ENCODE measurements at places on chromosomes 2 and 18.

DNA sequence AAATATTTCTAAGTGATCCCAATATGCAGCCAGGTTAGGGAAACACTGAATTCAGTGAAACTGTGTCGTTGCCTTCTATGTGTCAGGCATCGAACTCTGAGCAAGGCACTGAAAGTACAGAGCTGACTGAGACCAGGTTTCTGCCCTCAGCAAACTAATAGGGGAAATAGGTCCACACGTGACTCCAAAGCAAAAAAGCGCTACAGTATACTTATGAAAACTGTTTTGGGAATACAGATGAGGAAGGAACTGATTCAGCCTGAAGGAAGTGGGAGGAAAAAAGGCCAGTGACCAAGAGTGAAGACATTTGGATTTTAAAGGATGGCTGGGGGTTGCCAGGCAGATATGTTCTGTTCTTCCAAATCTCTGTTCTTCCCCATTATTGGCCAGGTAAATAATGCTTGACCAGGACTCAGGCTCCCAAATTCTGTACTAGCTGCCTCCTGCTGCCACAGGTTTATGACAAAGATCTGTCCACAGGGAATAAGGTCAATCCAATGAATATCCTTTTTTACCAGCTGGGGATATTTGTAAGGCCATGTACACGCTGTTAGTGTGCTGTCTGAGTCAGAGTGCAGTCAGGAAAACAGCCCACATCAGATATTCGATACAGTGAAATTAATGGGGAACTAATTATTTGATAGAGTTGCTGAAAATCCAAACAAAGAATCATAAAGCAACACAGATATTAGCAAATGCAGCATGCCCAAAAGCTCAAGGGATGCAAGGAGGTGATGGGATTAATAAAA lies 24.5 kb upstream of the INPP4A start:
- DNase-seq = no peak

DNA sequence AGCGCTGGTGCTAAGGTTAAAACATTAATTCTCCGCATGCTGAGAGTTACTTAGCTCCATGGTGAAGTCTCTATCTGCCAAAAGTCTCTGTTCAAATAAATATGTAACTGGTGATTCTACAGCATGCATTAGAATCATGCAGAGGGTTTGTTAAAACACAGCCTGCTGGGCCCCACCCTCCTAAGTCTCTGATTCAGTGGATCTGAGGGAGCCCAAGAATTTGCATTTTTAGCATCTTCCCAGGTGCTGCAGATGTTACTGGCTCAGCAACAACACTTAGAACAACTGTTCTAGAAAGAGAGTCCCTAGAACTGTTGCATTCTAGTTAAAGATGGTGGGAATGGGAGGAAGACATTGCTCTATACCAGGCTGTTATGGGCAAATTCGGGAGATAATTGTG lies 73.4 kb downstream of the DPP10 start:
- DNase-seq = no peak

- DNase-seq = no peak
Measured at GRCh38 chr2:171943869-171944268, 21.6 kb downstream of the HAT1 start.

DNA sequence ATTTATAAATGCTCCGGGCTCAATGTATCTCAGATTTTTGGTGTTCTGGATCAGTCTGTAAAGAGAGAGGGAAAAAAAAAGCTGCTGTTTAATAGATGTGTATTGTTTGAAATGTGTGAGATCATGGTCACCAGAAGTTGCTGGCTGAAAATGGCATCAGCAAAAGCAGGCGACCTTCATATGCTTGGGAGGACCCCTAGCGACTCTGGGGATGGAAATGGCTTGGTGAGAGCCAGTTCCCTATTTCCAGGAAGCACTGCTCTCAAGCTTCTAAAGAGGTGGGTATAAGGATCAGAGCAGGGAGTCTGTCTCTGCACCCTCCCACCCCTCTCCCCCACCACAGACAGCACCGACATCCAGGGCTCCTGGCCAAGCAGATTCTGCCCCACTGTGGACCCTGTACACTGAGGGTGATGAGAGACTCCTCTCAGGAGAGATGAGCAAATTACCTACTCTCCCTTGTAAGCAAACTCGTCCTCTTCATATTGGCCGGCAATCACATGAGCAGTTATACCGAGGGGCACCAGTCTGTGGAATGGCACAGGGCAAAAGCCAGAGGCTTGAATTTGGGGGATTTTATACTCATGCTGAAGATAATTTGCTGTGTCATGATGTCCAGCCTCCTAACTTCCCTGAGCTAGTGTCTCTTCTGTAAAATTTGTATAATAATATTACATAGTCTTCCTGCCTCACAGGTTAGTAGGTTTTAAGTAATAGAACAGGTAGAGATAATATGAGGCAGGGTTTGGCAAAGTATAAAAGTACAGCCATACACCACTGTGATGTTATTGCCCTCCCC lies 29.6 kb downstream of the LHCGR start:
- DNase-seq = no peak

GRCh38 chr2:75456825-75457224 lies 103.9 kb downstream of the EVA1A start:
- no peak for DNase-seq

DNA sequence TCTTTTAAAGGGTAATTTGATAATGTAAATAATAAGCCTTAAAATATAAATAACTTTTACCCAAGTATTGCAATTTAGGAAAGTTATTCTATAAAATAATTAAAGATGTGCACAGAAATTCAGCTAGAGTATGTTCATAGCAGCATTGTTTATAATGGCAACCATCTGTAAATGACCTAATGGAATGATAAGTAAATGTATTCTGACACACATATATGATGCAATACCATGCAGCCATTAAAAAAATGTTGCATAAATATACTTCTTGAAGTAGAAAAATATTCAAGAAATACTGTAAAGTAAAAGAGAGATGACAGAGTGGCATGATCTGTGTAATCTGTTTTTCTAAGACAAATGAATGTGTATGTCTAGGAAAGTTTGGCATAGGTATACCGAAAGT lies 545.7 kb downstream of the ZEB2 start:
- no peak for DNase-seq

DNA sequence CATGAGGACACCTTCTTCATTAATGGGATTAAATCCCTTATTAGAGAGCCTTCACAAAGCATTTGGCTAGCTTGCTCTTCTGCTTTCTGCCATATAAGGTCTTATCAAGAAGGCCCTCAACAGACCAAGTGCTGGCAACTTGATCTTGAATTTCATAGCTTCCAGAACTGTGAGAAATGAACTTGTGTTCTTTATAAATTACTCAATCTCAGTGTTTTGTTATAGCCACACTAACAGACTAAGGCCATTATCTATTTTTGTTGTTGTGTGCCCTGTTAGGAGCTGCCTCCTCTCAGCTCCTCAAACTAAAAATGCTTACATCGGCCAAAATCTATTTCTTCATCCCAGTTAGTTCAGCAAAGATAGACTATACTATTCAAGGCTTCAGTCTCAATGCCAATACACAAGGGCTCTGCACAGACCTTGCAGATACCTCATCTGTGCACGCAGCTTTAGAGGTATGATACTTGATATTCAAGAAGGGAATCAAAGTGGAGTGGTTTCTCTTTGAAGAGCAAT lies 182.9 kb downstream of the GPD2 start:
- DNase-seq = no peak

DNA sequence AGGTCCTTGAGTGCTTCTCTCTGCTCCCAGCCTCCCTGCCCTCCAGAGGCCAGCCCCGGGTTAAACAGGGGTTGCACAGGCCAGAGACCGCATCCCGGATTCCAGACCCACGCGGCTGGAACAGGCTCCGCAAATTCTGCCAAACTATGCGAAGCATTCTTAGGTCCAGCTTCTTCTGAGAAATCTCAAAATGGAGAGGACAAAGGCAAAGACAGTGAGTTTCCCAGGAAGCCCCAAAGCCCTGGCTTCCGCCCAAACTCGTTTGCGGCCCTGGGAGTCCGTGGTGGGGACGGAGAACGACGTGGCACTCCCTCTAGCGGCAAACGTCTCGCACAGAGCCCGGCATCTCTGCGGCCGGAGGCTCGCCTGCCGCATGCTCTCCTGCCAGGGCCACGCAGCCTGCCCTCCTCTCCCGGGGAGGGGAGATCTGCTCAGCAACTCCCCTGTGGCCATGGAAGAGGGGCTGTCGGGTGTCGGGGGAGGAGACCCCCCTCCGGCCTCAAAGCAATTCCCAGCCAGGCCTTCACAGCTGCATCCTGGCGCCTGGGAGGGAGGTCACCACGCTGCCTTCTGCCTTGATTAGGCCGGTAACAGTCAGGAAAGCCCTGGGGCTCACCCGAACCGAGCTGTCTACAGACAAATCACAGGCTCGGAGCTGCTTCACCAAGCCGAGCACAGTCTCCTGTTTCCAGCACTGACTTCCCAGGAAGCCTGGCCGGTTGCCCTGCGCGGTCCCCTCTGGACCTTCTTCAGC lies 33.4 kb upstream of the KLHL29 start:
- DNase-seq = peak; percentile 78

DNA sequence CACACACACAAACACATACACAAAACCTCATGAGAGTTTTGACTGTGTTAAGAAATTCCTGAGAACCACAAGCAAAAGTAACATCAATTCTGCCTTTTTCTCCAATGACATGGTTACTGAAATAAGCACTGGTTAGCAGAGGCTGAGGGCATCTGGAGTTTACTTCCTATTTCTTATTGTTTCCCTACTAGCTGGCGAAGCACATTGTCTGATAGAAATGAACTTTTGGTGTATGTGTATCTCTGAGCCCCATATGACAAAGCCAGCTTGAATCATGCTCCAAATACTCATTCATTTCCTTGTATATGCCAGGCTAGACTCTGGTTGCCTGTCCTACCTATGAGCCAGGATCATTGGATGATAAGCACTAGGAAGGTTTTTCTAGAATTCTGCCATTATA lies 203.1 kb downstream of the NCKAP5 start:
- DNase-seq = no peak

DNA sequence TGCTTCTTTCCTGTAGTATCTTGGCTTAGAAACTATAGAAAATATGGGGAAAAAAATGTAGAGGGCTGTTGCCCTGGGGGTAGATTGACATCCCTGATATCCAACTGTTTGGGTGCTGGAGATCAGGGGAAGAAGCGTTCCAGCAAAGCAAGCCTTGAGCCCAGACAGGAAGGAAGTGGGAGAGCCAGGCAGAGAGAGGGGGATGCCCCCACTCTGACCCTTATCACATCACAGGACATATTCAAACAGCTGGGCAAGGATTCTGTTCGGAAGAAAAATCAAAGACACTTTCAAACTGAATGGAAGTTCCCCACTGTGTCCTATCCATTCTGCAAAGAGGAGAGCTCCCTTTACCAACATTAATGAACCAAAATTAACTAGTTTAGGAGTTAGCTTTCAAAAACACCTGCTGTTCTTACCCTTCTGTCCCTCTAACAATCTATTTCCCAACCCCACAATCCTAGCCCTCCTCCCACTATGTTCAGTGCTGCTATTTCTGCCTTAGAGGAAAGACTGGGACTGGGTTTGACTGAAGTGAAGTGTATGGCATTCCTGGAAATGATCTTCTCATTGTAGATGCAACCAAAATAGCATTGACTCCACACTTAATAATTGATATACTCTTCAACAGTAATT lies 16.9 kb upstream of the KCNG3 start:
- no peak for DNase-seq

- DNase-seq = no peak
Measured at GRCh38 chr2:96408616-96409015, 73.0 kb downstream of the NCAPH start.

GRCh38 chr2:100126201-100126600 lies 16.2 kb downstream of the AFF3 start:
- DNase-seq = no peak

GRCh38 chr2:178550352-178550751 lies 70.1 kb downstream of the PLEKHA3 start:
- DNase-seq = no peak

DNA sequence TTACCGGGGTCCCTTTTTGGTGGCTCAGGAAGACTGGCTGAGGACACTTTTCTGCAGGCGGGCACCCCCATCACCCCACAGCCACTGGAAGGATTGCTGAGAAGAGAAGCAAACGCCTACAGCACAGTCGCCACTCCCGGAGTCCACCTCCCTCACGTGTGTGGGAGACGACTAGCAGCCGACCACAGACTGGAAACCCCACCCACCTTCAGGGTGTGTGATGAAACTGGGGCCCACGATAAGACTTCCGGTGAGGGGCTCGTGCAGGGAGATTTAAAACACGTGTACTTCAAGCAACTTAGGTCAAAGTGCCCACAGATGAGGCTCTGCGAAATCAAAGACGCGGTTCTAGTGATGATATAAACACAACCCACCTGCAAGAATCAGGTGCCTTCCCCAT lies 26.3 kb downstream of the MBP start:
- peak; percentile 77 for DNase-seq

- DNase-seq = no peak
Measured at GRCh38 chr2:210259687-210260086, 34.4 kb upstream of the ACADL start.

DNA sequence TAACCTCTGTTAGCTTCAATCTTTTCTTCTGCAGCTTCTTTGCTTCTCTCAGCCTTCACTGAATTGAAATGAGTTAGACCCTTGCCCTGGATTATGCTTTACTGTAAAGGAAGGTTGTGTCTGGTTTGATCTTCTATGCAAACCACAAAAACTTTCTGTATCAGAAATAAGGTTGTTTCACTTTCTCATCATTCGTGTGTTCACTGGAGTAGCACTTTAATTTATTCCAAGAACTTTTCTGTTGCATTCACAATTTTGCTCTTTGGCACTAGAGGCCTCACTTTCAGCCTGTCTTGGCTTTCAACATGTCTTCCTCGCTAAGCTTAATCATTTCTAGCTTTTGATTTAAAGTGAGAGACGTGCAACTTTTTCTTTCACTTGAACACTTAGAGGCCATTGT lies 365.3 kb downstream of the TDRD15 start:
- DNase-seq = no peak

GRCh38 chr2:27085673-27086089 lies 891 bp upstream of the KHK start:
- peak; percentile 45 for DNase-seq

DNA sequence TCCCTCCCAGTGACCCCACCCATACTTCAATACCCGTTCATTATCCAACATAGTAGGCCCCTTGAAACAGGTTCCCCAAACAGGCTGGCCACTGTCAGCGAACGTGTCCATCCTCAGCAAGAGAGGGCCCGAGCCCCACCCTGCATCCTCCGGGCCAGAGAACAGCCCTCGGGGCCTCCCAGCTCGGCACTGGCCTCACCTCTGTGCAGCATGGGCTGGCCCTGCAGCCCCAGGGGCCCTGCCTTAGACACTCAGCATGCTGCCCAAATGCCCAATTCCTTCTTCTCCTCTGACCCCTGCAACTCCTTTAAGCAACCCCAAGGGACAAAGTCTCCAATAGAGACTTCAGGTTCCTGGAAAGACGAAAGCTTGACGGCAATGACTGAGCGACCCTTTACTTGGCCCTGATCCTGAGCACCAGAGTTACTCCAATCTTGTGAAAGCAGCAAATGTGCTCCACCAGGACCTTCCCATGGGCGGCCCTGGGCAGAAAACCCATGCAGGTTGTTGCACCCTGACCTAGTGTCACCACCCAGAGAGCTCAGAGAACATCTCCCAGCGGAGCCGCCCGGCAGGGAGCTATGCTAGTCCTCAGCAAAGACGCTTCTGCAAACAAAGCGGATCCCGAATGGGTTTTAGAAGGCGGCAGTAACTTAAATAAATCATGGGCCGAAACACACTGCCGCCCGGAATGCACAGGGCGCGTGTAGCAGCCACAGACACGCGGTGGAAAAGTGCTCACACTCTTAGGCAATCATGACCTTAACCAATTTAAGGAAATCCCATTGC lies 782 bp downstream of the COL6A3 start:
- no peak for DNase-seq
